Caco-2 (cell line): ENCODE measurements at places on chromosomes 2 and 18. TPM values are rescaled to one million over a fixed set of nuclear protein-coding genes. Genes with fewer than 3 reads are reported as not detected.

- DNase-seq, result no peak
These were observed 142.6 kb downstream of the HDAC4 start for GRCh38 chr2:239258248-239258647.

DNA sequence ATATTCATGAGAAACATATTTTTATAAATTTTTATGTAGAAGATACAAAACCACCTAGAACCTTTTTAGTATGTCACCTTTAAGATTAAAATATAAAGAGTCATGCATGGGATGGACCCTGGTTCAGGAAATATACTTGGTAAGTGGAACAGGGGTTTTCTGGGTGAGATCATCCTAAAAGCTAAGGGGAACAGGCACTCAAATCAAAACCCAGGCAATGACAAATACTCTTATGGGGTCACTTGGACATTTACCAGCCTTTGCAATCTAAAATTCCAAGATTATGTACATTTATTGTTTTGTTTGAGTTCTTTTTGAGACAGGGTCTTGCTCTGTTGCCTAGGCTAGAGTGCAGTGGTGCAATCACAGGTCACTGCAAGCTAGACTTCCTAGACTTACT is 65.8 kb downstream of the SGPP2 start:
- no peak for DNase-seq

The HOXD13 gene
- not detected in 2 replicates for total RNA-seq

The CLEC4F gene
- total RNA-seq, result 0.16 TPM in 1 of 2 replicates, not detected in the other

GRCh38 chr18:79468119-79468789 is 72.5 kb downstream of the NFATC1 start:
- no peak for DNase-seq

DNA sequence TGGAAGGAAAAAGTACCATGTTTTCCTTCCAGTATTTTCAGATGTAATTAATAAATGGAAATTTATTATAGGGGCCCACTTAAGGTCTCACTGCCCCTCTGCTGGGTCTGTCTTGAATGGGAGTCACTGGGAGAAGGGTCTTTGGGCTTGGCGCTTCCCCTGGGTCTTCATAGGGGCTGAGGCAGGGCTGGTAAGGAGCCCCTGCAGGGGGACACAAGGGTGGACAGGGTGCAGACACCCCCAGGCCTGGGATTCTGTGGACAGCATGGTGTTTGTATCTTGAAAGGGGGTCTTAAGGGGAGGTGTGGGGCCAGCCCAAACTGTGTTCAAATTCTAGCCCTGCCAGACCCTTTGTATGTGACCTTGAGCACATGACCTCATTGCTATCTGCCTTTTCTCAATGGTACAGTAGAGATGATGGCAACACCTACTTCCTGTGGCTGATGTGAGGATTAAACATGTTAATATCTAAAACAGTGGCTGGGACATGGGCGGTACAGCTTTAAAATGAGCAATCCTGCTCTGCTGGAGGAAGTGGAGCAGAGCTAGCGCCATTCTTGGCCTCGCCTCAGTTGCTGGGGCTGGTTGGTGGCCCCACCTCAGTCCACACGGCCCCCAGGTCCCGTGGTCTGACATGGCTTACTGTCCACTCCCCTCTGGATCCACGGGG is 71.6 kb downstream of the GNAL start:
- DNase-seq, result no peak

The HIBCH gene
- total RNA-seq, result 32.0 and 34.4 TPM in 2 replicates
